ENCODE measurements at places on chromosomes 4 and X. TPM values are rescaled to one million over a fixed set of nuclear protein-coding genes. Genes with fewer than 3 reads are reported as not detected.

DSPP gene
- total RNA-seq = not detected

CYTL1 gene
- total RNA-seq = not detected

PABPC5 gene
- not detected for total RNA-seq

BTK gene
- total RNA-seq = not detected

ZNF732 gene
- total RNA-seq = not detected

FMR1NB gene
- total RNA-seq = not detected

NRK gene
- not detected for total RNA-seq

TMPRSS11B gene
- total RNA-seq = not detected

UGT2B7 gene
- total RNA-seq = 0.53 TPM

SLC38A5 gene
- 0.14 TPM for total RNA-seq

SOX3 gene
- total RNA-seq = not detected

HTRA3 gene
- 19.4 TPM for total RNA-seq

RBMXL3 gene
- not detected for total RNA-seq

ERCC6L gene
- 12.4 TPM for total RNA-seq

FAT1 gene
- 190 TPM for total RNA-seq

PABPC1L2B gene
- not detected for total RNA-seq

F11 gene
- not detected for total RNA-seq

ZBED1 gene
- total RNA-seq = 38.4 TPM

EGF gene
- 0.48 TPM for total RNA-seq

STPG2 gene
- total RNA-seq = not detected

DDX60 gene
- 2.6 TPM for total RNA-seq

Data from A549 treated with dexamethasone at 1 μM for 4 hours (cell line).